ENCODE measurements at places on chromosomes 5 and 9.

GRCh38 chr5:170756691-170757090 is 26.8 kb upstream of the GABRP start:
- peaks cover 2% of the 10 kb centered on the region for H3K27me3 ChIP-seq
- H3K36me3 ChIP-seq: no peaks in the 10 kb centered on the region
- H3K27ac ChIP-seq: no peak overlapping the region
- DNase-seq: no peak
- no peak overlapping the region for H3K4me3 ChIP-seq

DNA sequence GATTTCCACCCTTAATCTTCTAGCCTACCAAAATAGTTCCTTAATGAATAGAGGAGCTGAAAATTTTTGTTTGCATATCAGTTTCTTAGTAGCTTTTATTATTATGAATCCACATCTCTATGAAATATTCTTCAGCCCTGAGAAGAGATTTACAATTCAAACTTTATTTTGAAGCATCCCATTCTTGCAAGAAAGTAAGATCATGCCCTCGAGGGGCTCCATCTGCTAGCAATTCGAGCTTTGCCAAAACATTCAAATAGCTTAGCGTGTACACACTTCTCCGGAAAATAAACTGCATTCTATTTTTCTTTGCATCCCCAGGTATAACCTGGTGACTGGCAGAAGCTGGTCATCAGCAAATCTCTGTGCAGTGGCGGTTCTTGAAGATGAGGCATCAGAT is 370.7 kb downstream of the MTRR start:
- no peak overlapping the region for H3K27ac ChIP-seq
- no peaks in the 10 kb centered on the region for H3K27me3 ChIP-seq
- H3K4me1 ChIP-seq: no peaks in the 10 kb centered on the region

GRCh38 chr5:145906401-145906800 is 30.0 kb upstream of the SH3RF2 start:
- no peak overlapping the region for H3K27ac ChIP-seq
- no peak overlapping the region for H3K4me3 ChIP-seq
- no peak for DNase-seq

GRCh38 chr9:127154390-127155191 is 32.2 kb upstream of the ANGPTL2 start:
- no peak overlapping the region for H3K4me3 ChIP-seq
- no peaks in the 10 kb centered on the region for H3K36me3 ChIP-seq
- no peak for DNase-seq

GRCh38 chr5:150511578-150512367 is 3.8 kb downstream of the NDST1 start:
- H3K27me3 ChIP-seq: no peaks in the 10 kb centered on the region
- DNase-seq: no peak
- H3K36me3 ChIP-seq: no peaks in the 10 kb centered on the region
- H3K27ac ChIP-seq: no peak overlapping the region
- no peak overlapping the region for H3K4me3 ChIP-seq

Data from activated CD8-positive, alpha-beta T cell treated with anti-CD3 and anti-CD28 coated beads for 36 hours (primary cell).